GM13976 (cell line): ENCODE measurements at places on chromosomes 12 and 14.

- peak; percentile 54 for DNase-seq
These were observed 15.1 kb downstream of the AVIL start for GRCh38 chr12:57803319-57803893.

DNA sequence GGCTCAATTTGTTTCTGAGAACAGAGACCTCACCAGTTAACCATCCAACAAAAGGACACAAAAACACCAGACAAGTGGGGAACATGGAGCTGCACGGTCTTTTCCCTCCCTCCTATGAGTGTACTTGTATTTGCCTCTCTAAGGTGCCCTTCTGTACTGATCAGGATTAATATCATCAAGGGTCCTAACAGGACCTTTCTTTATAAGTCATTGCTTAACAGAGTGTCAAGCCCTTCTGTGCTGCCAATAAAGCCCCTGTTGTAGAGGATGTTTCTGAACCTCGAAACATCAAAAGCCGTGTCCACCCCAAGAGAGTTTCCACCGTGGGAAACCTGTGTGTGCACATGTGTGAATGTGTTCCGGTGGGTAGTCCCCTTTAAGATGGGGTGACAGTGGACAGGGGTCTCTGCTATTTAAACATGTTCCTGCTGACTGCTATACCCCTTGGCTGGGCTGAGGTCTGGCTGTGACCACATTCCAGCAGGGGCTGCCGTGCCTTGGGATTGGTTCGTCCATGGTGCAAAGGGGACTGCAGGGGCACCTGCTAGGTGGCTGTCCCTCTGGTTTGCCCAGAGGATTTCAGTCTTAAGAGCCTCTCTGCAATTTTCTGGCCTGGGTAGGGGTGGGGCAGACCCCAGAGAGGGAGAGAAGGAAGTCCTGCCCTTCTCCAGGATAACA is 6.0 kb downstream of the ESRRB start:
- DNase-seq = no peak

DNA sequence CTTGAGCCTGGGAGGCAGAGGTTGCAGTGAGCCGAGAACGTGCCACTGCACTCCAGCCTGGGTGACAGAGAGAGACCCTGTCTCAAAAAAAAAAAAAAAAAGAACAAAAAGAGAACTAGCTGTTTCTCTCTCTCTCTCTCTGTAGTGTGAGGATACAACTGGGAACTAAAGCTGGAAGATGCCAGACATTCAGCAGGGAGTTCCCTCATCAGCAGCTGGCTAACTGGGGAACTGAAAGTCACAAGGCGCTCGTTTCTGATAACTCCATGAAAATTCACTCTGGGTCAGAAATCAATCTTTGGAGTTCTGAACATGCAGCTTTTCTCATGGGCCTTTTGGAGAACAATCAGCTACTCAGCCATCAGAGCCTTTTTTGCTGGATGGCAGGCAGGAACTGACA is 43.5 kb upstream of the MAP1LC3B2 start:
- DNase-seq = no peak

- no peak for DNase-seq
These were observed 461.7 kb downstream of the GXYLT1 start for GRCh38 chr12:41683023-41683422.

GRCh38 chr14:50924843-50925242 is 19.4 kb downstream of the PYGL start:
- no peak for DNase-seq

DNA sequence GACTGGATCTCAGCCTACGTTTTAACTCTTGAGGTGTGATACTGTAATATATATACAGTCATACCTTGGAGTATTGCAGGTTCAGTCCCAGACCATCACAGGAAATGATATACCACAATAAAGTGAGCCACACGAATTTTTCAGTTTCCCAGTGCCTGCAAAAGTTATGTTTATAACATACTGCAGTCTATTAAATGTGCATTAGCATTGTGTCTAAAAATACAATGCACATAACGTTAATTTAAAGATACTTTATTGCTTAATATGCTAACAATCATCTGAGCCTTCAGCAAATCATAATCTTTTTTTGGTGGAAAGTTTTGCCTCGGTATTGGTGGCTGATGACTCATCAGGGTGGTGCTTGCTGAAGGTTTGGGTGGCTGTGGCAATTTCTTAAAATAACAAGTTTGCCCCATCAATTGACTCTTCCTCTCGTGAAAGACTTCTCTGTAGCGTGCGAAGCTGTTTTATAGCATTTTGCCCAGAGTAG is 18.9 kb downstream of the PYROXD1 start:
- no peak for DNase-seq

- no peak for DNase-seq
These were observed 55.6 kb downstream of the RTN1 start for GRCh38 chr14:59814988-59815387.

- DNase-seq = no peak
These were observed 40.9 kb downstream of the PELI2 start for GRCh38 chr14:56159066-56159465.

DNA sequence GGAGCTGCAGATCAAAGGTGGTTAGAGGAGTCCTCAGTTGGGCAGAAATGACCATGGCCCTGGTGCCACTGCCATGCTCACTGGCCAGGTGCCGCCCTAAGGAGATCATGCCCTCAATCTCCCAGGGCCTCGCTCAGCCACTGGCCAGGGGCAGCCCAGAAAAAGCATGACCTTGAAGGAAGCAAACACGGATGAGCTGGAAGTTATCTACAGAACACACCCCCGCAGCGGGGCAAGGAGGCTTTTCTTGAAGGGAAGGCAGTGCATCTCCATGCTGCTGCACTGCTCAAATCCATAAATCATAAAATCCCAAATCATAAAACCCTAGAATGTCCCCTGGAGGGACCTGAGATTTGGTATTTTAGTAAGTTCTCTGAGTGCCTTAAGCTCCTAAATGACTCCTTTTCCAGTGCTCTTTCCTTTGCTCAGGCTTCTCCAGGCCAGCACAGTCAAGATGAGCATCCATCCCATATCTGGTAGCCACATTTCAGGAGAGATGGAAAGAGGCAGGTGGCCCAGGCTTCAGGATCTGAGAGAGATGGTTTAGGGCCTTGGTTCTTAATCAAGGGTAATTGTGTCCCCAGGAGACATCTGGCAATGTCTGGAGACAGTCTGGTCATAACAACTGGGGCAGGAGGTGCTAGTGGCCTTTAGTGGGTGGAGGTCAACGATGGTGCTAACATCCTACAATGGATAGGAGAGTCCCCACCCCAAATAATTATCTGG is 217.3 kb downstream of the RBM19 start:
- DNase-seq = no peak

DNA sequence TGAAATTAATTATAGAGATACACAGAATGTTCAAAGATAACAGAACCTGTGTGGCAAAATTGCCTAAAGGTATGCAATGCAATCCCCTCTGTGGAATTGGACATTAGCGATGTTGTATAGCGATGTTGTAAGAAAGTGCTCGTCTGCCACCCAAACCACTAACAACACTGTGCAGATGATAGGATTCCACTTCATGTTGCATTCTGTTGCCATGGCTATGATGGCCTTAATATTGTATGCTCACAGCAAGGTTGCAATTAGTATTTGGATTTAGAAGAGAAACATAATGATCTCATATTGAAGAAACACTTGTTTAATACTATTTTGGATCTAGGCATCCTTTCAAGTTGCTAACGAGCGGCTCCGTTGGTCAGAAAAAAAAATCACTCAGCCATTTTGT is 260.3 kb downstream of the BCAT1 start:
- no peak for DNase-seq

DNA sequence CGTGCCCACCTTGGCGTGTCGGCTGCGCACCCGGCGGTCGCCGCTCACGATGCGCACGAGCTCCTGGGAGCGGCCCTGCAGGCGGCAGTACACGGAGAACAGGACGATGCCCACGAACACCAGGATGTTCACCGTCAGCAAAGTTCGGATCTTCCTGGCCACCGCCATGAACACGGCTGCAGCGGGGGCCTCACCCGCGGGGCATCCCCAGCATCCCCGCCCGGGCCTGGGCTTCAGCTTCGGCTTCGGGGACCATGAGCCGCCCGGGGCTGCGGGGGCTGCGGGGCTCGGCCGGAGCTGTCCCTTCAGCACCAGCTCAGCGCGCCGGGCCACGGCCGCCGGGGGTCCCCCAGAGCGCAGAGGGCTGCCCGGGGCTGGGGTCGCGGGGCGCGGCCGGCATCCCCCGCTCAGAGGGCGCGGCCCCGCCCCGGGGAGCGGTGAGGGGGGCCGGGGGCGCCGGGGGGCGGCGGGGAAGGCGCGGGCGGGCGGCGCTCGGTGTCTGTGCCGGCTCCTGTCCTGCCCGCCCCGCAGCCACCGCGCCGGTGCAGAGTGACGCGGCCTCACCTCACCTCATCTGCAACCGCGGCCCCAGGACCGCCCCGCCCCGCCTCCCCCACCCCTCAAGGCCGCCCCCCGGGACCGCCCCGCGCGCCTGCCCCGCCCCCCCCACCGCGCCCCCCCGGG is at the start of gene GALNT9:
Gene GALNT9, minus strand, starts transcription at position 554 of the 684 bp plus-strand sequence. Its CDS starts 386 bp downstream, at position 168.
- DNase-seq = no peak

DNA sequence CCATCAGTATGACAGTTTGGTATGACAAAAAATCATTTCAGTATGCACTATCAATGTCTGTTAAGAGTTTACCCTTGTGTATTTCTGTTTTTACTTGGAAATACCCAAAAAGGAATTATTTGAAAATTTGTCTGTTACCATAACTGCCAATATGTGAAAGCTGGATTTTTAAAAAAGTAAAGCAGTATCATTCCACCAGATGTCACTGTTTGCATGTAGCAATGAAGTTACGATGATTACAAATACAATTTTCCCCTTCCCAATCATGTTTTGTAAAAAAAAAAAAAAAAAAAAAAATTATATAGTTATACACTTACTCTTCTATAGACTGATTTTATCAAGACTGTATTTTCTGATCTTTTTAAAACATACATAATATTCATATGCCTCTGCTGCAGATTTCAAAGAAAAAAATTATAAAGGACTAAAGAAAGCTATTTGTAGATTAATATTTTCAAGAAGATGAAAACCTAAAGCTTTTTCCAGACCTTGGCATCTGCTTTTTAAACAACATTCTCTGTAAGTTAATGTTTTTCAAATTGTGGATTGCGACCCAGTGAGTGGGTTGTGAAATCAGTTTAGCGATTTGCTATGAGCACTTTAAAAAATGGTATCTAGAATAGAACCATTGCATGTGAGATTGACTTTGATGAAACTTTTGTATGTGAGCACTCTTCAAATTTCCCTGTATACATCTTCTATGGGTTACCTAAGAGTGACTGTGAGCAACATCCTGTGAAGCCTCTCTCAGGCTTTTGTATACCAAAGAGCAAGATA is 114.2 kb downstream of the TTC6 start:
- DNase-seq = no peak

DNA sequence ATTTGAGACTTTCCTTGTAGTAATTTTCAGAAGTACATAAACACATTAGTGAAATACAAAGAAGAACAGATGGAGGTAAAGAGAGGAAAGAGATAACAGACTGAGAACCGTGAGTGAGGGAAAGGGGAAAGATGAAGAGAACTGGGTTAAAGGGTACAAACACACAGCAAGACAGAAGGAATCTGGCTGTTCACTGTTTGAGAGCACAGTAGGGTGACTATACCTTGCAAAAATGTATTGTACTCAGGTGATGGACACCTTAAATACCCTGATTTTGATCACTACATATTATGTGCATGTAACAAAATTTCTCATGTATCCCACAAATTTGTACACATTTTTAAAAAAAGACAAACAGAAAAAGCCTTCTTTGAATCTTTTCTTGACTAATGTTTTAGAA is 2.7 kb upstream of the TRHDE start:
- DNase-seq = no peak

- DNase-seq = no peak
These were observed 170.1 kb upstream of the FKBP4 start for GRCh38 chr12:2624543-2625288.

DNA sequence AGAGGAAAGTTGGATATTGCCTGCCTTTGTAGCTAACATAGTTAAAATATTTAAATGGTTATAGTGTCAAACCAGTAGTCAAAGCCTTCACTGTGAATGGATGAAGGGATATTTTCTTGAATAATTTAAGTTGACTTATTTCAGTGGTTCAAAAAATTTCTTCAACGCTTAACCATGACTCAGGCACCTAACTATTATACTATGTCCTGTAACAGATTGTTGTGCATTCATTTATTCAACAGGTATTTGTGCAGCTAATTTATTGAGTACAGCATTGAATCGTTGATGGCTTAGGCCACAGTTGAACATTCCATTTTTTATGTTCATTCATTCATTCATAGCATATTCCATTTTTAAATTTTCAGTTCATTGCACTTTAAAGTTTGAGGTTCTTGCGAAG is 9.2 kb downstream of the HIF1A start:
- no peak for DNase-seq

- no peak for DNase-seq
These were observed 2.6 kb upstream of the SLC35E3 start for GRCh38 chr12:68743356-68743755.

- no peak for DNase-seq
These were observed 2.1 kb downstream of the RAB15 start for GRCh38 chr14:64970041-64970440.

- DNase-seq = no peak
These were observed 97.3 kb upstream of the BCL2L14 start for GRCh38 chr12:11973396-11973795.

GRCh38 chr12:125194163-125194773 is 129.0 kb downstream of the AACS start:
- no peak for DNase-seq

DNA sequence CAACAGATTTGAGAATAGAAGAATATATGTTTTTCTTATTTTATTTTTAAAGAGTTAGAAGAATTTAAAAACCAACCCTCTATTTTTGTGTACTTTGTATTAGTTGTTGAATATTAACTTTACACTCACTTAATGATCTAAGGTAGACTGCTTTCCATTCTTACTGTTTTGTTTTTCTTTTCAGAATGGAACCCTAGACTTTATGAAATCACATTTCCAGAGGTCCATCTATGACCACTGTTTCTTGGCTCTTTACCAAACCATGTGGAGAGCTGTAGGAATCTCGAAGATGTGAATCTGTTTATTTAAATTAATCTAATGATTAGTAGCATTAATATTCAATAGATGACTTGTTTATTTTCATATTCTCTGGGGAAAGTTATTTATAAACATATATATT is 7.2 kb upstream of the PIK3C2G start:
- DNase-seq = no peak

DNA sequence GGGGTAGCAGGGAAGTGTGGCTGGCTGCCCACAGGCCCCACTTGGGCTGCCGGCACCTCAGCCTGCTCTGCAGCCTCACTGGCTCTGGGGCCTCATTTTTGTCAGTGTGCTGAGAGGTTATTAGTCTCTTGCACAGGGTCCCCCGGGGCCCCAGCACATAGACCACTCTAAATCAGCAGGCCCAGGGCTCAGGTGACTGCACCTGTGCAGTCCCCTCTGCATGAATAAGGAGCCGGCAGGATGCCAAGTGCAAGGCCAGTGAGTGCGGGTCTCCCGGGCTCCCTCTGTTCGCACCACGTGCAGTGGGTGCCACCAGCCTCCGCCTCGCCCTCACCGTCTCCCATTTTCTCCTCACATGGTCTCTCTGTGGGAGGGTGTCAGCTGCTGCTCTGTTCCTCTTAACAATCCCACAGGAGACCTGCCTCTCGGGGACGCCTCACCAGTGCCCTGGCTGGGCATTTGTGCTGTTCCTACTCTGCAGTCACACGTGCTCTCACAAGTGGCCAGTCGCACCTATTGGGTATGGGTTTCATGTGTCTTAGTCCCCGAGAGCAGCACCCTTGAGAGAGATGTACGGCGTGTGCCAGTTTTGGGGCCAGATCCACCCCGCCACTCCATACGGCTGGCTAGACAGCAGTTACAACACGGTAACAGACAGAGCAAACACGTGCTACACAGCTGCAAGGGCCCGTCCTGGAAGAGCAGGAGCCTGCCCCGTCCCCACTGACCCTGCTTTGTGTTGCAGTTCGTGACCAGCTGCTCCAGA is 40.4 kb downstream of the MMAB start:
- no peak for DNase-seq
